ENCODE measurements at places on chromosomes 16 and 17. TPM values are rescaled to one million over a fixed set of nuclear protein-coding genes. Genes with fewer than 3 reads are reported as not detected.

- DNase-seq = no peak
Measured at GRCh38 chr16:16150117-16150877, 73.0 kb downstream of the ABCC6 start.

- no peak for DNase-seq
Measured at GRCh38 chr17:14067347-14067746, 2.0 kb upstream of the COX10 start.

- no peak for DNase-seq
Measured at GRCh38 chr17:61849674-61850073, 13.7 kb downstream of the BRIP1 start.

GRCh38 chr16:56983211-56983751, 6.1 kb upstream of the NLRC5 start:
- DNase-seq = no peak

- no peak for DNase-seq
Measured at GRCh38 chr16:79265196-79265595, 335.3 kb downstream of the MAF start.

DNA sequence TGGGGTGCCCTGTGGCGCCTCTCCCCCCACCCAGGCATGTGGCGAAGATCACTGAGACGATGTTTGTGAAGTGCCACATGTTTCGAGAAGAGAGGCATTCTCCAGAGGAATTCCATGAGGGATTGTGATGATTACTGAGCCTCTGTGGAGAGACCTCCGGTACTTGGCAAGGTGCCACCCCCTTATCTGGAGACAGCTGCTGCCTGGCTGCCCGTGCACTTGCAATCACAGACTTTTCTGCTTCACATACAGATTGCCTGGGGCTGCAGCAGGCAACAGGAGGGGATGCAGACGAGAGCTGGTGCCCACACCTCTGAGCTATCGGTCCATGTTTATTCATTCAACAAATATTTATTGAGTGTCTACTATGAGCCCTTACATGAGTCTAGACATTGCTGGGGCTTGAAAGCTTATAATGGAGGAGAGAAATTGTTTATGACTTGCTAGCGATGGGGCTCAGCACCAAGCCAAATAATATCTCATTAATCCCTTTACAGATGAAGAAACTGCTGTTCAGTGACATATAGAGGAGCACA, 317.2 kb upstream of the ZFHX3 start:
- DNase-seq = no peak

DNA sequence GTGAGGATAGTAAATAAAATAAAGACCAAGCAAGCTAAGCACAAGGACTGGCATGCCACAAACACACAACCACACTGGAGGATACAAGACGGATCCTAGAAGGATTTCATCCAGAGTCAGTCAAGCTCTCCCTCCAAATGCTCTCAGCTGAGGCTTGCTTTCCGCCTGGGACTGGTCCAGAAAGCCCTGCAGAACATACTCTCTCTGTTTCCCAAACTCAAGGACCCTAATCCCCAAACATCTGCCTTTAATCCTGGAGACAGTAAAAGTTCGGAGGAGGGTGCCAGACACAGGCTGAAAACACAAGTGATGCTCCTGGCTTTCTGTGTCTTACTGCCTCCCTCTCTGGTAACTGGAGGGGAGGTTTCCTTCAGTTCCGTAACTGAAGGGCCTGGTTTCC, 5.3 kb upstream of the HSD11B2 start:
- no peak for DNase-seq

DNA sequence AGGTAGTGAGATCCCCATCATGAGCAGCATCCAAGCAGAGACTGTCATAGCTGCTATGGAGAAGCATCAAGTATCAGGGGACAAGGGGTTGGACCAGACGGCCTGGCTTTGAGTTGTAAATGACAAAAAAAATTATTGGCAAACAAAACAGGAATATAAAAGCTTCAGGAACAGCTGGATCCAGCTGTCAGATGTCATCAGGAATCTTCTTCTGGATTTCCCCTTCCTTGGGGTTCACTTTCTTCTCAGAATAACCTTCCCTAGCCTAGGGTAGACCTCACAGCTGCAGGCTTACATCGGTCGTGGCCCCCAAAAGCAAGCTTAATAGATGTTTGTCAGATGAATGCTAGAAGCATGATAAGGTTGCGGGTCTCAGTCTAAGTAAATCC, 17.2 kb upstream of the RAI1 start:
- no peak for DNase-seq

DNA sequence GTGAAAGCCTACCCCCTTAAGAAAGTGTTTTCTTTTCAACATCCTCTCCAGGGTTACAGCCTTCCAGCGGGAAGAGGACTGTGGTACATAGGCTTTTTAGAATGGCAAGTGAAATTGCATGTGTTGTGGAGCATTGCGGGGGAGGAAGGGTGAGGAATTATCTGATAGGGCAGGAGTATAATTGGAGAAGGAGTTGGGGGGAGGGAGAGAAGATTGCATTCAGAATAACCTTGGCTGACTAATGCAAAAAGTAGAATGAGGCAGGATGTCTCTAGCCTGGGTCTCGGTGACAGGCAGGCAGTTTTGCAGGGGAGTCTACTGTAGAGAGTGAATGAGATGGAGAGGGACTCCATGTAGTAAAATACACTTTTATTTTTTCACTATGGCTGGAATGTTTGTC, 2.4 kb upstream of the CDH8 start:
- DNase-seq = no peak

GRCh38 chr16:23668873-23669272, 9.8 kb upstream of the PLK1 start:
- no peak for DNase-seq

DNA sequence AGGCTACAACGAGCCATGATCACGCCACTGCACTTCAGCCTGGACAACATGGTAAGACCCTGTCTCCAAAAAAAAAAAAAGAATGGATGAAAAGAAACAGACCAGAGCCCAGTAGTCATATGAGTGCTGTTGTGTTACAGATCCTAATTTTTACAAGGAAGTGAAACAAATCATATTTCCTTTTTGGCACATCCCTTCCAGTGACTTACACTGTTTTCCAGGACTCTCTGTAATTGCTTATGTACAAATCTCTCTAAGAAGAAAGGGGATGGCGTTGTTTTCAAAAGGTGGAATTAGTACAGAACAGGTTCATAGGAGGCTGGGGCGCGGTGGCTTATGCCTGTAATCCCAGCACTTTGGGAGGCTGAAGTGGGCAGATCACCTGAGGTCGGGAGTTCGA, 19.8 kb upstream of the ZNF594 start:
- DNase-seq = no peak

- no peak for DNase-seq
Measured at GRCh38 chr17:6775871-6776405, at the start of gene FBXO39. TSS of gene FBXO39 (plus strand) at chr17:6776215. CDS start at chr17:6779869, 3,654 bp downstream.

DNA sequence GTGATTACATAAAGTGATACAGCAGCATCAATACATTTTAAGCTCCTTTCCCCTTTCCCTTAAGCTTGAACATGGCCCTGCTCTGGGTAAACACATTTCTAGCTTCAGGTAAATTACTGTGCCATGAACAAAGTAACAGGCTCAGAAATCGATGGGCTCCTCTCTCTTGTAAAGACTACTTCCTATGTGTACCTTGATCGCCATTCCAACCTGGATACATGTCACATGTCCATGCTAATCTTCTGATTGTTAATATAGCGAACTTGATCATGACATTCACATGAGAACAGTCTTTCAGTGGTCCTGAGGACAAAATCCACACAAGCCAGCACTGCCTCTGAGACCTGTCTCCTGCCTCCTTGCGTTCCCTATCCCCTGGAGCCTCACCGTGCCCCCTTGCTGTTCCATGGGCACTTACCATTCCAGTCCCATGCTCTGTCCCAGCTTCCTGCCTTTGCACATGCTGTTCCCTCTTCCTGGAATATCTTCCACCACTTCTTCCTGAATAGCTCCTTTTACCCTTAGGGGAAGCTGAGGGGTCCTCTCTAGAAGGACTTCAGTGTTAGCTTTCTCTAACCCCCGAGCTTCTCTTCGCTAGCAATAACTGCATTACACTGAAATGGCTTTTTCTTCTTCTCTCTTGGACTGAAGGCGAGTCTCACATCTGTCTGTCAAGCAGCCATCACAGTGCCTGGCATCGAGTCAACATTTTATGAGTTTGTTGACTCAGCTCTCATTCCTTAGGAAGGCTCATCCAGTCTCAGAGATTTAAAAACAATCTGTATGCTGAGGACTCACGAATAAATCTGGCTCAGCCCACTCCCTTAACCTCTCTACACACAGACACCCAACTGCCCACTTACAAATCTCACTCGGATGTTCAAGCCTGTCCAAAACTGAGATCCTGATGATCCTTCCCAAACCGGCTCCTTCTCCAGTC, 93.3 kb downstream of the ASIC2 start:
- no peak for DNase-seq

DNA sequence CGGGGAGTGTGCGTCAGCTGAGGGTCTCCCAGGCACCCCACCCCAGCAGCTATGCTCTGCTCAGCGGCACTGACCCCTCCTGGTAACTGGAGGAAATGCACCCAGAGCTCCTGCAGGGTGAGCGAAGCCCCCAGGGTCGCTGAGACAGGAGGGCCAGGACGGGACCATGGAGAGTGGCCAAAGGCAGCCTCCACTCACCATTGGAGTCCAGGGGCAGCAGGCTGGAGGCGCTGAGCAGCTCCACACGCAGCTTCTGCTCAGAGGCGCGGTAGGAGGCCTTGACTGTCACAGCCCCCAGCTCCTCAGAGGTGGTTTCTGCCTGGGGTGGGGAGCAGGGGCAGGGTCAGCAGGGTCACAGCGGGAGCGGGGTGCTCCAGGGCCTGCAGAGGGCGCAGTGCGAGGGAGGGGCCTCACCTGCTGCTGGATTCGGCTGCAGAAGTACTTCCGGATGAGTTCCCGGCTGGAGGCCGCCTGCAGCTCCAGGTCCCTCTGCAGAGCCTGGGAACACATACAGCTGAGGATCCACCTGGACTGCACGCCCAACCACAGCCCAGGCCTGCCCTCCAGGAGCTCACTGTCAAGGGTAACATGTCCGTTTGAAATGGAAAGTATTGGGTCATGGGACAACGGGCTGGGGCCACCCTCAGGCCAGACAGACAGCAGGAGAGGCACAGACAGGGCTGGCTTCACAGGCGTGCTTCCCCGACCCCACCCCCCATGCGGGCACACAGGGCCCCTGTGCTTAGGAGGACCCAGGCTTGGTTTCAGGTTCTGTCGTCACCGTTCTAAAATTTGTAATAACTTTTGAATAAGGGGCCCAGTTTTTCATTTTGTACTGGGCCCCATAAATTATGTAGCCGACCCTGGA, 13.8 kb downstream of the UNC13D start:
- peak; percentile 68 for DNase-seq

- no peak for DNase-seq
Measured at GRCh38 chr17:59342681-59343131, 11.3 kb downstream of the YPEL2 start.

GRCh38 chr16:3759736-3760135, 42.4 kb upstream of the TRAP1 start:
- no peak for DNase-seq

DNA sequence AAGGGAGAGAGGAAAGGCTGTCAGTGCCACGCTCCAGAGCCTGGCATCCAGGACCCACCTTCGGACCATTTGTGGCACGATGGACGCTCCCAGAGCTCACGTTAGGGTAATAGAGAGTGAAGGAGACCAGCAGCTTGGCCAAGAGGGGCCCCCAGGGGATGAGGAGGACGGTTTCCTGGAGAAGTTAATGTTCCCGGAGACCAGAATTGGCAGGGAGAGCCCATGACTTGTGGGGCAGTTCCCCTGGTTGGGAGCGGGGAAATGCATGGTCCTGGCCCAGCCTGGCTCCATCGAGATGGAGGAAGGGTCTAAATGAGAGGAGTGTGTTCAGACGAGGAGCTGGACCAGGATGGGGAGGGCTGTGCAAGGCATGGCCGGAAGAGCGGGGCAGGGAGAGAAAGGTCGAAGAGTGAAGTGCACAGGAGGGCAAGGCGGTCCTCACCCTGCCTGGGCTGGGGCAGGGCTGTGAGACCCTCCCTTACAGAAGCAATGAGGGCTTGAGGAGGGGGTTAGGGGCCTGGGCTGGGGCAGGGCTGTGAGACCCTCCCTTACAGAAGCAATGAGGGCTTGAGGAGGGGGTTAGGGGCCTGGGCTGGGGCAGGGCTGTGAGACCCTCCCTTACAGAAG, 2.9 kb upstream of the HIC1 start:
- no peak for DNase-seq

- no peak for DNase-seq
Measured at GRCh38 chr16:57258910-57259475, 13.9 kb downstream of the ARL2BP start.

- DNase-seq = peak; percentile 16
Measured at GRCh38 chr17:14469971-14470370, 169.1 kb downstream of the HS3ST3B1 start.

- no peak for DNase-seq
Measured at GRCh38 chr16:51540259-51540658, 389.2 kb upstream of the SALL1 start.

DNA sequence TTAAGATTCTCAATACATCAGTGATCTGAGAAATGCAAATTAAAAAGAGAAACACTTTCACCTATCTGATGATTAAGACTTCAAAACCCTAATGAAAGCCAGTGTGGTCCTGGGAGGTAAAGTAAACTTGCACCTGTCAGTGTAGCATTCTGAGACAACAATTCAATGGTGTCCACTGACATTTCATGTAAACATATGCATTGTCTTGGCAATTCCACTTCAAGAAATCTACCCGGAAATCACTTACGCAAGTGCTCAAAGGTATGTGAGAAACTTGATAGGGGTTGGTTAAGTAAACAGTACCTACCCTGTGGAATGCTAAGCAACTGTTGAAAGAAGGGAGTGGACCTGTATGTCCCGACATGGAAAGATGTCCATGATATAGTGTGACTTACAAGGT, 2.1 kb downstream of the ST6GALNAC1 start:
- DNase-seq = no peak

DNA sequence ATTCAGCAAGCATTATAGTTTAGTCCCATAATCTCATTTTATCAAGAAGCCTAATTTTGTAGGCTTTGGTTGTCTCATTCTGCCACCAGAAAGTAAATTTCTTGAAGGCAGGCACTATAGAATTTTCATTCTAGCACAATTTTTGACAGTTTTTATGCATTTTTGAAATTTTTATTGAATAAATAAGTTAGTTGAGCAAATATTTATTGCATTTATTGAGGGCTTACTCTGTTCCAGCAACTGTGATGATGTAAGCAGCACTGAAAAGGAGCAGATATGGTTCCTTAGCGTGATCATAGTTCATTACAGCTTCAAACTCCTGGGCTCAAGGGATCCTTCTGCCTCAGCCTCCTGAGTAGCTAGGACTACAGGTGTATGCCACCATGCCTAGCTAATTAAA, 34.2 kb downstream of the PPM1E start:
- DNase-seq = no peak

CIBAR2 gene
- total RNA-seq = not detected

SYNGR2 gene
- 31.9 TPM for total RNA-seq

TMEM11 gene
- total RNA-seq = 12.5 TPM

SLC5A2 gene
- not detected for total RNA-seq

KRT25 gene
- total RNA-seq = not detected

AMFR gene
- total RNA-seq = 243 TPM

SSTR5 gene
- total RNA-seq = not detected

CA4 gene
- not detected for total RNA-seq

MPP3 gene
- total RNA-seq = not detected

HES7 gene
- total RNA-seq = 0.37 TPM

DNASE1L2 gene
- total RNA-seq = 5.2 TPM

NAA38 gene
- total RNA-seq = 321 TPM

SLC35G6 gene
- not detected for total RNA-seq

TP53TG3F gene
- total RNA-seq = not detected

SLFN12 gene
- total RNA-seq = not detected

TNFSF12 gene
- not detected for total RNA-seq

TMEM238L gene
- total RNA-seq = not detected

Measured in Karpas-422 (cell line).